ENCODE measurements at places on chromosomes 3 and 15. TPM values are rescaled to one million over a fixed set of nuclear protein-coding genes. Genes with fewer than 3 reads are reported as not detected.

The CCDC33 gene
- 0.41 TPM for total RNA-seq

The PEX5L gene
- total RNA-seq = 40.8 TPM

The ISLR2 gene
- total RNA-seq = 113 TPM

The CPEB1 gene
- 2.0 TPM for total RNA-seq

- DNase-seq = no peak
Observed at GRCh38 chr15:72781631-72782030, 1.9 kb downstream of the ADPGK start.

DNA sequence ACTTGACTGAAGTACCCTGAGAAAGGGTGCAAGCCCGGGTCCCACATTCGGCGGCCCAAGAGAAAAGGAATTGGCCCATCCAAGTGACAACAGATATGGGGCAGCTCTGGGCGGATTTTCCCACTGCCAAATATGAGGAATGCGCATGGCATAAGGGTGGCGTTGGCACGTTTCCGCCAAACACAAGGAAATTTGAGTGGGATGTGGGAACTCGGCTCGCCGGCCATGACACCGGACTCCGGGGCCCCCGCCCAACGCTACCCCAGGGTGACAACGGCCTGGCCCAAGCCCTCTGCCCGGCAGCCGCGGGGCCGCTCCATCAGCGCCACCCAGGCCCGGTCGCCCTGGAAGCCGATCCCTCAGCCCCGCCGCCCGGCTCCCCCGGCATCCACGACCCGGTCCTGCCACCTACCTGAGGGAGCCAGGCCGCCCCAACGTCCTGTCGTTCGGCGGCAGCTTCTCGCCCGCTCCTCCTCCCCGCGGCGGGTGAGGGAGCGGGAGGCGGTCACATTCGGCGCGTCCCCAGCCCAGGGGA lies 449 bp downstream of the RAF1 start:
- DNase-seq = peak; percentile 27

DNA sequence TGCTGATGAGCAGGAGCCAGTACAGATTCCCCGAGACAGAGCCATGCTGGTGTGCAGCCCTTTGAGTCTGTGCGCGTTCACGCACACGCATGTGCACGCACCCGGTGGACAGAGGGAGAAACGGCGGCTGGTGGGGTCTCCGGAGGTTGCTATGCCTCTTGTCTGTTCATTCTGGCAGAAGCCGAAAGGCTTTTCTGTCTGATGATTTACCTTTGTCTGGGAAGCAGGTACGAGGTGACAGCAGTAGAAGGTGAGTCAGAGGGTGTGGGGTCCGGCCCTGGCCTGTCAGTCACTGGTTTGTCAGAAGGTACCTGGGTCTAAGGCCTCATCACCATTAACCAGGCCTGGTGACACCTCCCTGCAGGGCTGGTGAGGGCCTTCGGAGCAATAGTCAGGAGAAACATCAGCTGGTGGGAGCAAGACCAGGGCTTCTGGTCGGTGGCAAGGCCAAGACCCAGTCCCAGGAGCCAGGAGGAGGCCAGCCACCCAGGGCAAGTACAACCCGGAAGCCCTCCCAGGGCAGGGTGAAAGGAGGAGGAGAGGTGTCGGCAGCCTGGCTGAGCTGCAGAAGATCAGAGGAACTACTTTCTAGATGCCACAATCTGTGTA lies 7.5 kb downstream of the PCSK6 start:
- DNase-seq = no peak

DNA sequence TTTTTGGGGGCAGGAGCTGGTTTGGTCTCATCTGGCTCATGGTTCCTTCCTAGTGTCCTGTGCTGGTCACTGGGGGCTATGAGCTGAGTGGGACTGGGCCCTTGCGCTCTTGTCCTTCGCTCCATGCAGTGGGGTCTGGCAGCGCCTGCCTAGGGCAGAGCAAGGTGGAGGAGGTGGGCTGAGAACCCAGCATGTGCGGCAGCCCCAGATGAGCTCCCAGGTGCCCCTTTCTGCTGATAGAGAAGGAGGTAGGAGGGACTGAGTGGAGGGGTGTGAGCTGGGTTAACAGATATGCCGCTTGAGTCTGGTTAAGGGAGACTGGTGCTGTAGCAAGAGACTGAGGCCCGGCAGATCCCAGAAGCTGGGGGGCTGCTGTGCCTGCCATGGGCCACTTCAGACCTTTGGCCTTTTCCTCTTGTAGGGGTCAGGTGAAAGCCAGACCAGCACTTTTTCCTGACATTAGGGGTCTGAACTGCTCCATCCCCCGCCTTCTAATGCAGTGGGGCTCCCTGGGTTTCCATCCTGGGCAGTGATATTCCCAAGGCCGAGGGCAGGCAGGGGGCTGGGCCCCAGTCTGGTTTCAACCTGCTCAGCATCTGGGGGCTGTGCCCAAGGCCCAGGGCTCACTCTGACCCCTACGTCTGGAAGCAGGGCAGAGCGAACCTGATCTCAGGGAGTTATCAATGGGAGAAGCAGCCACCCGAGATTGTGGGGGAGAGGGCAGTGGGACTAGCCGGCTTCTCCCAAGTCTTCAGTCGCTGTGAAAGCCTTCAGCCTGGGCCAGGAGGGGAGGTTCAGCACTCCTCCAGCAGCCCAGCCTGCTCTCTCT lies 62.9 kb upstream of the PRR23C start:
- DNase-seq = no peak

DNA sequence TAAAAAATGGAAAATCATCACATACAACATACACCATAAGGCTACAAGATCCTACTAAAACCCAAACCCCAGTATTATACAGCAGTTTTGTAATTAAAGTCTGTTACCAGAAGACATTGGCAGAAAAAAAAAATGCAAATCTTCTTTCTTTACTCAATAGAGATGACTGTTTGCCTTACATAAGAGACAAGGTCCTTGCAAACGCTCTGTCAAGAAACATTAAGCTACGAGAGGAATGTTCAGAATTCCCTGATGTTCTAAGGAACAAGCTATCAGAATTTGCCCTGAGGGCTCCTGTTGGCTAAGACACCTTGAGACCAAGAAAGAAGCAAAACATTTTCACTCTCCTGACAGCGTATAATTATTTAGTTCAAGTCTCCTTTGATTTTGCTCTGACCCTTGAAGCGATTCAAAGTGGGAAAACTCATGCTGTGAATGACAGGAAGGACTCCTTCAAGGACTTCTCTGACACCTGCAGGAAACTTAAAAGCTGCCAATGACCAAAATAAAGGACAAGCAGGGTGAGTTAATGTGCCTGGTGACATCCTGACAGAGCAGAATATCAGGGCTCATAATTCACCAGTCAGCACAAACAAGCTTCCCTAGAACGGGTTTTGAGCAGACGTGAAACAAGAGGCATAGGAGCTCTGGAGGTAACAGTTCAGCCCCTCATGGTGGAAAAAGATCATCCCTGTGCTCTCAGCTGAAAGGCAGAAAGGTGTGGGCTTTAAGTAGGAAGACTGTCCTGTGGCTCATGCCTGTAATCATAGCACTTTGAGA lies 2.5 kb downstream of the SCAMP2 start:
- no peak for DNase-seq

GRCh38 chr3:39383045-39383880 lies at the start of gene SLC25A38:
Gene SLC25A38, plus strand, starts transcription at chr3:39383370. Its CDS starts 355 bp downstream, at chr3:39383725.
- DNase-seq = peak; percentile 80

DNA sequence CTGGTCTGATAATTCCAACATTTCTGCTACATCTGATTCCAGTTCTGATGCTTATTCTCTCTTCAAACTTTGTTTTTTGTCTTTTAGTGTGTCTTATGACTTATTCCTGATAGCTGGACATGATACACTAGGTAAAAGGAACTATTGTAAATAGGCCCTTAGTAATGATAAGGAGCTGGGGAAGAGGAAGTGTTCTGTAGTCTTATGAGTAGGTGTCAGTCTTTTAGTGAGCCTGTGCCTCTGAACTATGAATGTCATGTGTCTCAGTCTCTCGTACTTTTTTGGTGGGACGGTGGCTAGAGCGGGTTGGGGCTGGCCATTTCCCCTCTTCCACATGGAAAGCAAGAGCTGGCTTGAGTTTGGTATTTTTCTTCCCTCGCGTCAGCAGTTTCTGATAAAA lies 41.2 kb downstream of the PCCB start:
- no peak for DNase-seq

- DNase-seq = no peak
Observed at GRCh38 chr3:38549486-38549885, 53.3 kb downstream of the EXOG start.

GRCh38 chr3:133987136-133987535 lies 42.6 kb downstream of the SLCO2A1 start:
- no peak for DNase-seq

DNA sequence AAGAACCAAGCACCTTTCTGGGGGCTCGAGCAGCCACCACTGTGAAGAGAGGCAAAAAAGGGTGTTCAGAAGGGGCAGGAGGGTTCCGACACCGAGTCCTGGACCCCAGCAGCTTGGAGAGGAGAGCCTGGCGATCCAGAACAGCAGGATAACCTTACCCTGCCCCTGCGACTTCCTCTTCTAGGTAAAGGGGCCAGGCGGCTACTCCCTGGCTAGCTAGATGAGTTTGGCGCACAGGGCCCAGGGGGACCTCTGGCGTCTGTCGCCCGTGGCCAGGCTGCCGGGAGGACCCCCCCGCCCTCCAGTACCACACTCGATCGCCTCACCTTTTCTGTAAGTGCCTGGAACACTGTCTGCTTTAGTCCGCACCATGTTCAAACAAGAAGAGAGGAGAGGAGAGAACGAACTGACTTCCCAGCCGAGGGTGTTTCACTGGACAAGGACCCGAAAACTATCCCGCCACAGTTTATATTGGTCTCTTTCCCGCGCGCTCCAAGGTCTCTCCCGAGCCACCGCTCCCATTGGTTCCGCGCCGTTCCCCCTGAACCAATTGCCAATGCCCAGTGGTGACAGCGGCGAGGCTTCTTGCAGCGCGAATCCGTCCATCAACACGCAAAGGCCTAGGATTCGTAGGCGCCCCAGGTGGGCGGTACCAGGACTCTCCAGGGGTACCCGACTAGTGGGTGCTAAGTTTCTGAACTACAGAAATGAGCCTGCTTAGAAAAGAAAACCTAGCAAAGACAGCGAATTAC lies at the start of gene PCLAF:
PCLAF (minus strand) TSS at position 442 of the 752 bp plus-strand sequence; CDS start at position 372, 70 bp downstream.
- peak; percentile 92 for DNase-seq

DNA sequence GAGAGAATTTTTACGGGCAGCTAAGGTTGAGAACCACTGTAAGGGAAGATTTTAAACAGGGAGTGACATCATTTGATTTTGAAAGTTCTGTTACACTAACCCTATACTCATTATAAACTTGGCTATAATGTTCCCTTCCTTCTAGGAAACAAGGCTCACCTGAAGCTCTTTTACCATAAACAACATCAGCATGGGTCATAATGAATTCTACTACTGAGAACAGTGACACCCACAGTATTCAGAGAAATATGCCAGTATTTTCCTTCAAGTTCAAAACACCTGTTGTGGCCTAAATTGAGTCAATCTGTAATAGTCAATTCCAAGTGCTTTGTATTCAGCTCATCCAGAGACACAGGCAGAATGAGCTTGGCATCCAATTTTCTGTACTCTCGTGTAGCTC lies 175.3 kb upstream of the STT3B start:
- DNase-seq = no peak

- DNase-seq = no peak
Observed at GRCh38 chr3:126782536-126782935, 78.5 kb downstream of the CHCHD6 start.

DNA sequence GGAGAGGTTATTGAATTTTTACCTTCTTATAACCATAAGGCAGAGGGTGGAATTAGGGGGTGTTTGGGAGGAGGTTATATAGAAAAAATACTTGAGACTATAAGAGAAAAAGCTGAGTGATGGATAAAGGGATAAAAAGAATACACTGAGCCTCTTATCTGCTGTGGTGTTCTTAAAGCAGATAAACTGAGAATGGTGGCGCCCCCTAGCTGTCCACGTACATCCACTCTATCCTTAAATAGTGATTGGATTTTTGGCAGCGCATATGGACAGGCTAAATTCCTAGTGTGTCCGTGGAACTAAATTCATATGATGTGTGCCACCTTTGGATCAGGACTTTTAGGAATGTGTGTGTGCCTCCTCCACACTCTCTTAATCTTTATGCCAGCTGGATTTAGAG lies 121.1 kb downstream of the OXSM start:
- no peak for DNase-seq

- no peak for DNase-seq
Observed at GRCh38 chr3:45984331-45985312, 11.0 kb downstream of the FYCO1 start.

- no peak for DNase-seq
Observed at GRCh38 chr15:81273200-81273599, 50.7 kb downstream of the STARD5 start.

DNA sequence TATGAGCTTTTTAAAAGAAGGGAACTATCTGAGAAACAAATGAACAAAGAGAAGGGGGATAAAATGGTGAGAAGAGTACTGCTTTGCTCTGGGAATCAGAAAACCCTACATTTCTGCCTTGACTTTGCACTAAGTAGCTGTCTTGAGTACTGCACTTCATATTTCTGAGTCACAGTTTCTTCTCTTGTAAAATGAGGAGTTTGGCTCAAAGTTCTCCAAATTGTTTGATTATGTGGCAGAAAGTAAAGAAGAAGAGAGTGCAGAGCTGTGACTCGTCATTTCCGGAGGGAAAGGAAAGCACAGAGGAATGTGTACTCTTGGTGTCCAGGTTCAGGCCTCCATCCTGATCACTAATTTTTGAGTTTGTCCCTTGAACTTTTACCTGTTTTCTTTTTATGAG lies 54.7 kb downstream of the TP63 start:
- DNase-seq = no peak

- DNase-seq = no peak
Observed at GRCh38 chr3:195543500-195544229, 540 bp upstream of the PPP1R2 start.

- no peak for DNase-seq
Observed at GRCh38 chr15:45087513-45087912, 26.5 kb downstream of the DUOX2 start.

DNA sequence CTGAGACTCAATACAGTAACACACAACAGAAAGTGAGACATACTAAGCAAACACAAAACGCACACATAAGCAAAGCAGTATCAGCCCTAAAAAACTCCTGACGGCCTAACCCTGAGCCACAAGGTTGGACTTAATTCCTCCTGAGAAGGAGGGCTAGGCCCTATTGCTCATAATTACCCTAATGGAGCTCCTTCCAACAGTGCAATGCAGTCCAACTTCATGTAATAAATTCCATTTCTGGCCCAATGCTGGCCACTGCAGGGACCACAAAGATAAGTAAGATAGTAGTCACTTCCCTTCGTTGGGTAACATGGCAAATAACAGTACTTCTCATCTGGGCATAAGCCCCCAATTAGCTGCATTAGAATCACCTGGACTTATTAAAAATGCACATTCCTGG lies 4.2 kb downstream of the VPS39 start:
- DNase-seq = no peak

DNA sequence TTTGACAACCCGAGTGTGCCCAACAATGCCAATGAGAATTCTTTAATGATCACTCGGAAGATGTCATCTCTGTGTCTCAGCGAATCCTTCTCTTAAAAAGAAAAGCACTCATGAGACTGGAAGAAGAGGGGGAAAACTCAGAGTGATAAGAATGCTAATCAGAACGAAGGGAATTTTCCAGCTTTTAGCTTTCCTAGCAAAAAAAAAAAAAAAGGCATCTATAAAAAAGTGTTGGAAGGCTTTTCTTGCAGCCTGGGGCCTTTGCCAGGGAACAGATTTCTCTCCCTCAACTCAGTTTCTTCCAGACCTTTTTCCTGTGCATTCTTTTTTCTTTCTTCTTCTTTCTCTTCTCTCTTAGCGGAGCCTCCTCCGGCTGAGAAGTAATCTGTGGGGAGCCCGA lies 80.5 kb upstream of the NEO1 start:
- no peak for DNase-seq

GRCh38 chr3:99176169-99176964 lies 274.9 kb upstream of the DCBLD2 start:
- DNase-seq = no peak

Data from frontal cortex (tissue), 4 donors.